ENCODE measurements at places on chromosomes 5 and 9. TPM values are rescaled to one million over a fixed set of nuclear protein-coding genes. Genes with fewer than 3 reads are reported as not detected.

- no peak for DNase-seq
Observed at GRCh38 chr9:129567329-129567728, 53.6 kb downstream of the C9orf50 start.

DNA sequence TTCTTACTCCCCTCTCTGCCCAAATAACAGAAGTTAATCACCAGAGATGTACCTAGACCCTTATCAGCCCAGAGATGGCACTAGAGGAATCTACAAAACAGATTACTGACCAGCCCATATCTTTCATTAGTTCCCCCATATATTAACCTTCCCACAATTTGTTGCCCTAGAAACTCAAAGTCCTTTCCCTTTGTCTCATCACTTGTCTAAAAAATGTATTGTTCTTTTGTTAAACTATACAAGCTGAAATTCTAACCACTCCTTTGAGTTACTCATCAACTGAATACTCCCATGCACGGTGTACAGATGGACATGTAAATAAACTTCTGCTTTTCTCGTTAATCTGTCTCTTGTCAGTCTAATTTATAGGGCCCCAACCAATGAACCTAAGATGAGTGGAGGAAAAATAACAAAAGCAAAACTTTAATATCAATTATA is 130.9 kb downstream of the CCDC192 start:
- no peak for DNase-seq

The LCN9 gene
- total RNA-seq = not detected

DNA sequence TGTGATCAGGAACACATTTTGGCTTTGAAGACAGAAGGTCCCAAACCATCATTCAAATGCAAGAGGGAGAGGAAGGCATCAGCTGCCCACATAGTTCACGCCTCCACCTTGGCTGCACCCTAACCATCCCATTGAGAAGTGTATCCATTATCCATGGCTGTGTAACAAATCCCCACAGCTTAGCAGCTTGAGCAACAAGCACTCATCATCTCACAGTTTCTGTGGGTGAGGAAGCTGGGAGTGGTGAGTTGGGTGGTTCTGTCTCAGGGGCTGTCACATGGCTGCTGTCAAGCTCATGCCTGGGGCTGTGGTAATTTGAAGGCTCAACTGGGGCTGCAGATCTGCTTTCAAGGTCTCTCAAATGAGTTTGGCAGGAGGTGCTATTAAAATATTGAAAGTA is 23.0 kb upstream of the CEP72 start:
- no peak for DNase-seq

DNA sequence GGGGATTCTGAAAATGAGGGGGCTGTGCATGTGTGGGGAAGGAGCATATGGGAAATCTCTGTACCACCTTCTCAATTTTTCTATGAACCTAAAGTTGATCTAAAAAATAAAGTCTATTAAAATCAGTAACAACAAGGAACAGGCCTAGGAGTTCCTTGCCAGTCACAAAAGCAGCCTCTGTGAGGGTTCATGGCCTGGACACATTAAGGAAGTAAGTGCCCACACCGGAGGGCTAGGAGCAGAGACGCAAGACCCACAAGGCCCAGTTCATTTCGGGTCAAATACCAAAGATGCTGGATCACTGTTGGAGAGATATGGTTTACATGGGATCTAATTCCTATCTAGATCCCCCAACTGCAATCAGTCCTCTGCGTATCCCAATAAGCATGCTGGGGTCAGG is 88.4 kb downstream of the SEMA4D start:
- DNase-seq = no peak

The CD74 gene
- not detected for total RNA-seq

The PCDHB12 gene
- total RNA-seq = 3.6 TPM

GRCh38 chr9:4792054-4792571 is 631 bp upstream of the RCL1 start:
- DNase-seq = no peak

DNA sequence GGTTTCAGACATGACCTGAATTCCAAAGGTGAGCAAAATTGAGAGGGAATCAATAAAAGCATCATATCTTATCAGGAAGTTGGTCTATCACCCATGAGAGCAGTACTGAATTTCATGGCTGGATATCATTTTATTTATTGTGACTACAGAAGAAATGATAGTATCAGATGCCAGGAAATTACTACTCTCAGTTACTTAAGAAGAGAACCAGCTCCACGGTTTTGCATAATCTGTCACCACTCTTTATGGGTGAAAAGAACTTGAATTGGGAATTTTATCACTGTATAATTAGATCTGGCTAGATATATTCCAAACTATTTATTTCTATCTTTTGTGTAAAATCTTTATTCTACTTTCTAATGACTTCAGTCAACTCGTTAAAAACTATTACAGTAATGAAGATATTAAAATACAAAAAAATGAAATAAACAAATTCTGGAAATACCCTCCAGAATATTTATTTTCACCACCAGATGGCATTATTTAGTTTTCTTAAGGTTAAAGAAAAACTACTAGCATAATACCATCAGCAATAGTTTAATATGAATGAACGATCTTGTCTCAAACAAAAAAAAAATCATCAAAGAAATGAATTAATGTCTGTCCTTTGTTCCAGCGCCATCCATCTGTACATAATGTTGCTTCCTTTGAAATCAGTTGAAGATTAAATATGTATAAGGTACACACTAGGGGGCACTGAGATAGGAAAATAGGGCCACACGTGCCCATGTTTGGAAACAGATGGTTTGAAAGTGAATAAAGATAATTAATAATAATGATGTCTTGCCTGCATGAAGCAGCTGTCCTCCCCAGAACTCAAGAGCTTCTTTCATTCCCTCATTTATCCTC is 84.7 kb upstream of the SLCO6A1 start:
- peak; percentile 2 for DNase-seq

GRCh38 chr5:58199087-58199486 is 260.8 kb downstream of the PLK2 start:
- no peak for DNase-seq

GRCh38 chr9:91164724-91165520 is 196.8 kb downstream of the AUH start:
- peak; percentile 99 for DNase-seq

The SLC6A18 gene
- total RNA-seq = not detected

DNA sequence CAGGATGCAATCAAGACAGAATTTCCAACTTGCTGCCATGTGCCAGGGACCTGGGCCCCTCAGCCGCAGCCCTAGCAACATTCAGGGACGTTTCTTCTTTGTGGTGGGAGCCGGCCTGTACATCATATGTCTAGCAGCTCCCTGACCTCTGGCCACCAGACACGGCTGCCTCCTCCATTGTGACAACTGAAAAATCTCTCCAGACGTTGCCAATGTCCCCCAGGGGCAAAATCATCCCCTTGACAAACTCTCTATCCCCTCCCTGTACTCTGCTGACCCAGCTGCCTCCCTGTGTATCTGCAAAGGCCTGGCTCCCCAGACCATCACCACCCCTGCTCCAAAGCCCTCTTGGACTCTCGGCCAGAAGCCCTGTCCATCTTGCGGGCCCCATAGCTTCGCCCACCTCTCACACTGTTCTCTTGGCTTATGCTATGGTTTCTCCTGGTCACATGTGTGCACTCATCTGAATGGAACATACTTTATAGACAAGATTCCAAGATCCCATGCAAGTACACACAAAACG is 40.8 kb downstream of the BICD2 start:
- DNase-seq = no peak

The C1QTNF2 gene
- 3.0 TPM for total RNA-seq

DNA sequence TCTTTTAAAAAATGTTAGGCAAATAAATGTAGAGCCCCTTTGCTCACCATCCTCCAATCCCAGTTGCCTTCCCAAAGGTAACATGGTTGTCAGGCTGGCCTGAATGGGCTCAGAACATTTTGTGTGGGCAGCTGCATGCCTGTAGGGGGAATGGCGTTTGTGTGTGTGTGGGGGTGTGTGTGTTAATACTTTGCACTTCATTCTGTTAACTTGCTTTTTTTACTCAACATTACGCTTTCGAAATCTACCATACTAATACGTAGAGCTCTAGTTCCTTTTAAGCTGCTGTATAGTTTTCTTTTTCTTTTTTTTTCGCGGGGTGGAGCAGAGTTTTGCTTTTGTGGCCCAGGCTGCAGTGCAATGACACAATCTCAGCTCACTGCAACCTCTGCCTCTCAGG is 14.0 kb downstream of the MYOZ3 start:
- DNase-seq = no peak

The MAN1B1 gene
- total RNA-seq = 61.9 TPM

The PCDHB11 gene
- total RNA-seq = 1.1 TPM

The CREBRF gene
- total RNA-seq = 3.4 TPM

The ACTL7A gene
- total RNA-seq = not detected

- DNase-seq = no peak
Observed at GRCh38 chr5:115626445-115626823, 598 bp upstream of the TMED7 start.

The WNK2 gene
- 2.8 TPM for total RNA-seq

DNA sequence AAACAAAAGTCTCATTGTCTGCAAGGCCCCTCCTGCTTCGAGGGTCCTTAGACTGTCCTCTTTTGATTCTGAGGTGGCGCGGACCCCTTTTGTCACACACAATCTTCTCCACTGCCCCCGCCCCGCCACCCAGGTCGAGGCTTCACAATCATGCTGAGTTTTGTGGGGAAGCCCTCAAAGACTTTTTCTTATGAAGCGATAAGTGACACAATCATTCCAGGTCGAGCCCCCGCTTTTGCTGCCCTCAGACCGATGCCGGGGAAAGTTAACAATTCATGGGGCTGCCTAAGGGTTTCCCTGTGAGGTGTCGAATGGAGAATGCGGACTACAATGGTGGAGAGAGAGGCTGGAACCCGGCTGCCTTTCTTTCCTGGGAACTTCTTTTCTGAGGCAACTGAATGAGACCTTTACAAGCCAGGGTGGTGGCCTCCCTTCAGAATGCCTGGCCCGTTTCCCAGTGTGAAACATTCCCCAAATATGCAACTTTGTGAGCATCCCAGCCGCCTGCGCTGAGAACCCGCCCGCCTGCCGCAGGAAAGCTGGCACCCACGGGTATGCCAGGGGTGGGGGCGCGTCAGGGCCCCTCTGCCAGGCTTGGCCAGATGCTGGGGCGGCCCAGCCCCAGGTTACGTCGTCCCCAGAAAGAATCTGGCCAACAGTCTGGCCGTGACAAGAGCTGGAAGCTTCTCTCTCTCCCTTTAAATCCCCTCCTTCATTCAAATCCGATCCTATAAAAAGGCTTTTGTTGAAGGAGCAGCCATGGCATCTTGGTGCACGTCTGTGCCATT is 71.9 kb downstream of the MAP1B start:
- peak; percentile 93 for DNase-seq

The CCDC187 gene
- total RNA-seq = not detected

DNA sequence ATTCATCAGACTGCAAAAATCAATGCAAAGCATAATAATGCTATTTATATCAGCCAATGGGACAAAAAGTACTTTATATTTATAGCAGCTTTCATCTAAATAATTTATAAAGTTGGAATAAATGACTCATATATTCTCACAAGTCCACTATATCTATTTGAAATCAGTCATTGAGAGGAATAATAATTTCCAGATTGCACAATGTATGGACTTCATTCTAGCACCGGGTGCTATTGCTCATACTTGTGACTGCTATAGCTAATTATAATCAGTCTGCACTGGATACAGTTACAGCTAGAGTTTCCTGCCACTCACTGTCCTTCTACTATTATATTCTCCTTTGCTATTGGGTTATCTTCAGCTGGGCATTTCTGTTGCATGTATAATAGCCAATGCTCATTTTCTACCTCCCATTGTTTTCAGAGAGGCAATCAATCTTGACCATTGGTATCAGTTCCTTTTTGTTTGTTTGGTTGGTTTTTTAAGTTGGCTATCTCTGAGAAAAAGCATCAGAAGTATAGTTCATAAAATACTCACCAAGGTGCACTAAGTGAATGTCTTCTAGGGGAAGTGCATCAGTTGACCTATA is 1.9 kb downstream of the CDH18 start:
- DNase-seq = no peak

- DNase-seq = no peak
Observed at GRCh38 chr5:36035696-36036095, 31.0 kb downstream of the UGT3A2 start.

DNA sequence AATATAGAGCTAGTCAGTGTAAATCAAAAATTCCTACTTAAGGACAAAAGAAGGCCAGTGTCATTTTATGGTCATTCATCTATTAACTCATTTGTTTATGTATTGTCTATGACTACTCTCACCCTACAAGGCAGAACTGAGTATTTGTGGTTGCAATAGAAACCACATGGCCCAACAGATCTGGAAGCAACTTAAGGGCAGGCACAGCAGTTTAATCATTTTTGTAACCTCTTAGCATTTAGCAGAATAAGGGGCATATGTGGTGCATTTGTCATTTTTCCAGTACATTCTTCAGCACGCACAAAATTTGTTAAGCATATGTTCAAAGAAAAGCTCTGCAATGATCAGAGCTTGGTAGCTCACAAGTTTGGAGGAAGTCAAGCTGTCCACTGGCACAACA is 1.1 kb downstream of the FKBP15 start:
- DNase-seq = peak; percentile 46

DNA sequence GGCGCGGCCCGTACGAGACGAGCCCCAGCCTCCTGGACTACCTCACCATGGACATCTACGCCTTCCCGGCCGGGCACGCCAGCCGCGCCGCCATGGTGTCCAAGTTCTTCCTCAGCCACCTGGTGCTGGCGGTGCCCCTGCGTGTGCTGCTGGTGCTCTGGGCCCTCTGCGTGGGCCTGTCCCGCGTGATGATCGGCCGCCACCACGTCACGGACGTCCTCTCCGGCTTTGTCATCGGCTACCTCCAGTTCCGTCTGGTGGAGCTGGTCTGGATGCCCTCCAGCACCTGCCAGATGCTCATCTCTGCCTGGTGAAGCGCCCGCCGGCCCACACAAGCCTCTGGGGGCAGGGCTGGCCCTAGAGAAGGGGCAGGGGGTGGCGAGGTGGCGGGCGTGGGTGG is 18.5 kb downstream of the PLPP7 start:
- DNase-seq = no peak

The GPR150 gene
- 0.29 TPM for total RNA-seq

DNA sequence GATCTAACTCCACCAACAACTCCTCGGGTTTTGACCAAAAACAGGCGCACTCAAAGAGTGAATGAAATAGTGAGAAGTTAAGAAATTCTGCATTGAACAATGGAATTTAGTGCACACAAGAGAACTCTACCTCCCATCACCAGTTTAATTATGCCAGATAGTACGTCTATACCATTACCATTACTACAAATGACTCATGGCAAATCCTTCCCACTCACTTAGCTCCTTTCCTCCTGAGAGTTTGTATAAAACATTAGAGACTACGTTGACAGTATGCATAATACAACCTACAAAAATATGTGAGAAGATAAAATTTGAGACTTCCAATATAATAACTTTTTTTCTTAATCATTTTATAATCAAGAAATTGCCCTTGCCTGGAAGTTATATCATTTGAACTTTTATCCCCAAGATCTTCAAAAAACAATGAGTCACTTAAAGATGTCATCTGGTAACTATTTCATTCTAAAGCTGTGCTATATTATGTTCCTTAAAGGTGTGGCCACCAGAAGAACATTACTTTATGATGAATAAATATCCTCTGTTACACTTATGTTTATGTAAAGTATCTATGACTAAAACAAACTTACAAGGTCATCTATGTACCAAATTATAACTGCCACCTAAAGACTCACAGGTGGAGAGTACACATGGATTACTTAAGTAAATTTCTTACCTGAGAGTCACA is 297.9 kb upstream of the PTGER4 start:
- DNase-seq = peak; percentile 29

Measured in Daoy (cell line).